ENCODE measurements at places on chromosomes 6 and 20. TPM values are rescaled to one million over a fixed set of nuclear protein-coding genes. Genes with fewer than 3 reads are reported as not detected.
A peak's percentile ranks its signal among the peaks of the same experiment; 100 is the strongest.

The SNX21 gene
- total RNA-seq, result 1.1 TPM

The FAM110A gene
- total RNA-seq, result 34.3 TPM

The GPR63 gene
- total RNA-seq, result 3.3 TPM

The ARG1 gene
- total RNA-seq, result not detected

The ZNF335 gene
- total RNA-seq, result 39.4 TPM

The HLA-DRA gene
- 311 TPM for total RNA-seq

The SLC17A3 gene
- 0.76 TPM for total RNA-seq

The ETV7 gene
- 5.9 TPM for total RNA-seq

The LYRM2 gene
- 28.9 TPM for total RNA-seq

DNA sequence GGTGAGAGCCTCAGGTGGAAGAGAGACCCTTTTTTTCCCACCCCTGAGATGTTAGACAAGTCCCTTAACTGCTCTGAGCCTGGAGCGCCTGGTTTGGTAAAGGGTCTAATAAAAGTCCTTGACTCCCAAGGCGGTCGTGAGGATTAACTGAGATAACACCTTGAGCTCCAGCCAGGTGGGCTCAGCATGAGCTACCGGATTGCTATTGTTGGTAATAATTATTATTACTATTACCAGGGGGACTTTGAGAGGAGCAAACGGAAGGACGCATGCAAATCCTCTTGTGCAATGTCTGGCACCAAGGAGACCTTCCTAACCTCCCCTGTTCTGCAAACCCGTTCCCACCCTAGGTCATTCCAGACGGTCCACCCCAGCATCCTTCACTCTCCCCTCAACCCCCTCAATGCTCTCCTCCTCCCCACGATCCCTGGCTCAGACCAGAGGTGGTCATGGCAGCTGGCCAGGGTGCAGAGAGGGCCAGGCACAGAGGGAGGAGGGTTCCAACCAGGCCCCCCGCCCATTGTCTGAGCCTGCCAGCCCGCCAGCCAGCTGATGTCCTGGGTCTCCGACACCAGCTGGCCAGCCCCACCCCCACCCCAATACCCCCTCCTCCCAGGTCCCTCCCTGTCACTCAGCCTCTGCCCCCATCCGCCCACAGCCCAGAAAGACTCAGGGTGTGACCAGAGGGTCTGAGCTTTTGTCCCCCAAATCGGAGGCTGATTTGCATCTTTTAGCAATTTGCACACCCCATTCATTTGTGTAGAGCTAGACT is 14.3 kb upstream of the CBFA2T2 start:
- no peak for DNase-seq

GRCh38 chr6:68443704-68444103 is 191.4 kb upstream of the ADGRB3 start:
- DNase-seq, result no peak

DNA sequence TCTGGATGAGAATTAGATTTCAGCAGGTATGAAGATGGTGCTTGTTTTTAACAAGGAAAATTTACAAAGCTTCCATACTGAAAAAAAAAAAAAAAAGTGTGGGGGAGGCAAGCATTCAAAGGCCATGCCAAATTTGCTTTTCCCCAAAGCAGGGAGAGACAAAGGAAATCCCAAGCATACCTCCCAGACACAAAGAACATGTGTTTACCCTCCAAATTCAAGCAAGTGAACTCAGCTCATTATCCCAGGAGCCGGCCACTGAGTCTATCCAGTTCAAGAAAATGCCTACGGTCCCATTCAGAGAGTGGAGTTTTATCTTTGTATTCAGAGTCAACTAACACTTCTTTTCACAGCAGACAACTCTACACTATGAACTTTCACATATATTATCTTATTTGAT is 102.7 kb upstream of the ID4 start:
- DNase-seq, result no peak

- no peak for DNase-seq
Observed at GRCh38 chr20:11168026-11168425, 494.2 kb upstream of the JAG1 start.

- DNase-seq, result peak; percentile 85
Observed at GRCh38 chr20:31968291-31969126, 558 bp downstream of the XKR7 start.

- no peak for DNase-seq
Observed at GRCh38 chr6:142823256-142823902, 121.6 kb downstream of the HIVEP2 start.

- no peak for DNase-seq
Observed at GRCh38 chr20:61355585-61355984, 103.5 kb downstream of the CDH4 start.

DNA sequence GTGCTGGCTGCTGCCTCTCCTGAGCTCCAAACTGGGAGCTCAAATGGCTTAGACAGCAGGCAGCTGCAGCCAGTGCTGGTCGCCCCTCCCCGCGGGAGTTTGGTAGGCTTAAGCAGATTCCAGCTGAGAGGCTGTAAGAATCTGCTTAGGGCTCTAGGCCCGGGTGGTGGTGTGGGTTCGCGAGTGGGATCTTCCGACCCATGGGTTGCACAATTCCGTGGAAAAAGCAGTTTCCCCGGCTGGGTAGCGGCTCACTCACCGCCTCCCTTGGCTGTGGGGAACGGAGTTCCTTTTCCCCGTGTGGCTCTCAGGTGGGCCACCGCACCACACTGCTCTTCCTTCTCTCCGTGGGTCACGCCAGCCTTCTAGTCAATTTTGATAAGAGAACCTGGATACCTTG is 232.5 kb downstream of the PKHD1 start:
- DNase-seq, result no peak

DNA sequence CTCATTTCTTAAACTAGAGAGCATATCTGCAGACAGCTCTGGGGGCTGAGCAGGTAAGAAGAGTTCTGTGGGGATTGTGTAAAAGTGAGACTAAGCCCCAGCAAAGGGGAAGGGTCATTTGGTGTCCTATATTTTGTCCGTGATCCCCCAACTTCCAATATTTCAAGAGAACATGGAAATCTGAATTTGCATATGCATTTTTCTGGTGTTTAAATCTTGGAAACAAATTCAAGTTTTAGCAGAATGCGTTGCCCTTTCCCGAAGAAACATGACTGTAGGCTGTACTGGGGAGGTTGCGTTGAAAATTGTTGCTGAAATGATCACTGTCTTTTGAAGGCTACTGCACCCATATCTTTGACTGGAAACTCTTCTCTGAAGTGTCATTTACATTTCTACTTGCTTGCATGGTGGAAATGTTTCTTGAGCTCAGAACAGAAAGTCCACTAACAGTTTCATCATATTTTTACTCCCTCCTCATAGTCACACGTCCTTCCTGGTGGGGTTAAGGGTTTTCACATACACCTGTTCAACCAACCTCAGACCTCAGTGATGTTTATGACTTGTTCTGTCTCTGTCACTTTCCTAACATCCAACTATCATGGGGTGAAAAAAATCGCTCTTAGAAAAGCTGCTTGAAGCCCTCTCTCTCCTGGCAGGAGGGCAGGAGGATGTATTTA is 140.3 kb downstream of the BCAS1 start:
- DNase-seq, result no peak

DNA sequence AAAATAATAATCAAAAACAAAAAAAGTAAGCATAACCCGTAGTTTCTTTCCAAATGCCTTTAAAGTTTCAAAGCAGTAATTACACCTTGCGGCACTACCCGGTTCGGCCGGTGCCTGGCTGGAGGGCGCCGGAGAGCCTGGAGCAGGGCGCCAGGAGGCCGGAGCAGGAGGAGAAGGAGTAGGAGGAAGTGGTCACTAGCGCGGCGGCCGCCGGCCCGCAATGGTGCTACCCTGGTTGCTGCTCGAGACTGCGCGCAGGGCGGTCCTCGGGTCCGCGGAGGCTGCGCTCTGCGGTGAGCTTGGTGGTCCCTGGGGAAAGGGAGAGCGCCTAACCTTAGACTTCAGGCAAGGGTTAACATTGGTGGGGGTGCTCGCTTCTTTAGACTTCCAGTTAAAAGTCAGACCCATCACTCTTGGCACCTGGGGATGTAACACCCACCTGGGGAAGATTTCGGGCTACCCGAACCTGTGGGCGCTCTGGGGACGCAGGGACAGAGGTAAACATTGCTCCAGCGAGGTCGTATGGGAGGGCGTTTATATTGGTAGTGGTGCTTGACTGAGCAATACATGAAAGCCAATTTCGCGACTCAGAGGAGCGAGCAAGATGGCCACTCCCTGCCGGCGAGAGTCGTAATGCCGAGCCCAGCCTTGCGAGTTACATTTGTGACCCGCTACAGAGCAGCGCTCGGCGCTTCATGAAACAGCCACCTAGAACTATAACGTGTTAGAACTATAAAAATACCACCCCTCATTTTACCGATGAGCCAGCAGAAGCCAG is 5.8 kb upstream of the USP45 start:
- peak; percentile 87 for DNase-seq

DNA sequence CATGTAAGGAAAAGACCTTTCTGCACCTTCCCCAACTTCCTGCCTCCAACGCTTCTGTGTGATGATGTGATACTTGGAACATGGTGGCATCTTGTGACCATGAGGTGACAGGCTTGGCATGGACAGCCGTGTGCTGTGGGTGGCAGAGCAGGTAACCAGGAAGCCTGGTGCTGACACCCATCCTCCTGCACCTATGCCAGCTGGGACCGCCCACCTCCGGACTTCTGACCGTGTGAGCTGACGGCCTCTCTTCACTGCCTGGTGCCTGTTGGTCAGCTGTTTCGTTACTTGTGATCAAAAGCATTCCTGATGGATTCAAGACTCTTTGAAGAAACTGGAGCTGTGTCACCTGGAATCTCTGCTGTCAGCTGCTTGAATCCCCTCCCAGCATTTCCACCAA is 70.3 kb downstream of the TMEM242 start:
- no peak for DNase-seq

DNA sequence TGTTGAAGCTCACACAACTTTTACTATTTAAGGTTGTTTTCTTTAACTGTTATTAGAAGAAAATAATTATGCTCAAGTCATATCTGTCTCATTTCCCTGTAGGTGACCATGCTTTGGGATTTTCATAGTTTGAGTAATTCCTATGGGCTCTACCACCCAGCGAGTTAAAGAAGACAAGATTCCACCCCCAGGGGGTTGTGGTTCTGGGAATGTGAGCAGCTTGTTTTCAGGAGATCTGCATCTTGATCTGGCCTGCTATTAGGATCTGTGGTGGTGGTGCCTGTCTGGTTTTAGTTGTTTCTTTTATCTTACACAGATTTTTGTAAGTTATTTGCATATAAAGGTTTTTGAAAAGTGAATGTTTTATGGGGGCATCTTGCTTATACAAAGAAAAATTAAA is 20.2 kb upstream of the REV3L start:
- no peak for DNase-seq

DNA sequence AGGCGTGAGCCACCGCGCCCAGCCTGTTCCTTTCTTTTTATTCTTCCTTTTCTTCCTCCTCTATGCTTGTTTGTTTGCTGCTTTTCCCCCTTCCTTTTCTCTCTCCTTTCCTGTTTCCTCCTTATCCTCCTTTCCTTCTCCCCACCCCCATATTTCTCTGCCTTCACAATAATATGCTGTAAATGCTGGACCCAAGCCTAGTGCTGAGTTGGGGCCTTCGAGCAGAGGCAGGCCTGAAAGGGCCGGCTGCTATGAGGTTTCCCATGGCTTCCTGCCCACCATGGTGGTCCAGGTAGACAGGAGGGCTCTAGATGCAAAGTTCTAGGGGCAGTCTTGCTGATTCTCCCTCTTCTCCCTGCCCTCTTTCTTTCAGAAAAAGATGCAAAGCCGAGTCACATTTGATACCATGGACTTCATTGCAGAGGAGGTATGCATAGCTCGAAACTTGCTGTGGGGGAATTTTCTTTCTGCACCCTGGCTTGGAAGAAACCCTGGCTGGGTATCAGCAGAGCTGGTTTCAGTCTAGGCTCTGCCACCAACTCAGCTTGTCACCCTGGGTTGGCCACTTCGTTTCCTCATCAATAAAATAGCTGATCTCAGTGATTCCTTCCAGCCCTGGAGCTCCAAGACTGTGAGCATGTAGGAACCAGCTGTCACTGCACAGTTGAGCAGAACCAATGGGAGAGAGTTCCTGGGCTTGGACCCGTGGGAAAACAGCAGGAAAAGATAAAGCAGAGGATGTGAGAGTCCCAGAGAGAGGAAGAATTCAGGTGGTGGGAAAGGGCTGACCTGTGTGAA is 7.4 kb downstream of the CNBD2 start:
- no peak for DNase-seq

- no peak for DNase-seq
Observed at GRCh38 chr6:137910424-137910834, 43.4 kb downstream of the TNFAIP3 start.

DNA sequence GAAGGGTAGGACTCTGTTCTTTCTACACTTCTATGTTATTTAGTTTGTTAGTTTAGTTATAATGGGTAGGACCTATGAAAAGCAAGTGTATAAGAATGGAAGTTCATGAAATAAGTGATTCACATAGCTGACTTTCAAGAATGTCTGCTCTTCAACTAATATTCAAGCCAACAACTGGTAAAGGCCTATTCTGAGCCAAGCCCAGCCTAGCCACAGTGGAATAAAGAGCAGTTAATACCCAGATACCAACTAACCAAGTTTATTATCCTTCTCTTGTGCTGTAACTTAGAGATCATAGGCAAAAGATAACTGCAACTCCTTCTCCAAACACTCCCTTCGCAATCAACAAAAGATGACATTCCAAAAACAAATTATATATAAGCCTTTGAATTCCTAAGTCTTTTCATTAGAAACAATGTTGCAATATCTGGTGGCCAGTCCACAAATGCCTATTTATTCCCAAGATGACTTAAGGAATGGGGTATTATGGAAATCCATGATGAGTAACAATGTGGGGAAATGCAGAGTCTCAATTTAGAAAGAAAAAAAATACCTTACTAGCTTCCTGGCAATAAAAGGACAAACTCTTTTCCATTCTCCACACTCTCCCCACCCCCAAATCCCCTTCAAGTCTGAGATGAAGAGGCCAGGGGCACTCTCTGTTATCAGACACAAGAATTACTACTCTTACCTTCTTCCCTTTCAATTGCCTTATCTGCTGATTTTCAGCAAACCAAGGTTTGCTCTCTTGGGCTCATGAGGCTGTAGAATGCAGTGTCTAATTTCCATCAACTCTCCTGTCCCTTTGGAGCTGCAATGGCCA is 27.4 kb downstream of the BTBD9 start:
- no peak for DNase-seq

DNA sequence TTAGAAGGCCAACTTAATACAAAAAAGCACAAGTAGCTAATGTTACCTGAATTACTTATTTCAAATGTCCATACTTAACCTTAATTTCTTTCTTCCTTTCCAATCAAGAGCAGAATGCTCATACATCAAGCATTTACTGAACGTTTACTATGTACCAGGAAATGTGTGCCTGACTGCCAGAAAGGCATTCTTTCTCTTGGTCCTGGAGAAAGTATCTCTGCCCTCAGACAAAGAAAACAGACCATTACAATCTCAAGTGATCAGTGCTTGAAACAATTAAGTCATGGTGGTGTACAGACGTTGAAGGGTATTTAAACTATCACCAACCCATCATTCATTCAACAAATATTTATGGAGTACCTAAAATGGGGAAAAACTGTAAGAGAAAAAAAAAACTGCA is 26.4 kb downstream of the CSNK2A1 start:
- no peak for DNase-seq

DNA sequence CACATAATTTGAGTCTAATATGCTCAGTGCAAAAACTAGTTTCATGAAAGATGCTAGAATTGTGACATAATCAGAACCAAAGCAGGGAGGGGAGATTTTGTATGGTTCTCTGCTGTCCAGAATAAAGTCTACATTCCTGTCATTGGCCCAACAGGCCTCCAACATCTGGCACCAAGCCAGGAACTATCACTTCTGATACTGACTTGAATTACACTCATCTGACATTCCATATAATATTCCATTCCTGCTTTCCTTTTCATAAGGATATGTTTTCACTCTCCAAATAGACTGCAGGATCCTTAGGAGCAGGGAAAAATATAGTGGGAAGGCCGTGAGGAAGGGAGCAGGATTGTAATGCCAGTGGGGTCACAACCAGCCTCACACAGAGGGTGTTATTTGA is 84.6 kb upstream of the BTN3A2 start:
- no peak for DNase-seq
